ENCODE measurements at places on chromosomes 1 and 21. TPM values are rescaled to one million over a fixed set of nuclear protein-coding genes. Genes with fewer than 3 reads are reported as not detected.

Gene PLA2G2C
- not detected for total RNA-seq

DNA sequence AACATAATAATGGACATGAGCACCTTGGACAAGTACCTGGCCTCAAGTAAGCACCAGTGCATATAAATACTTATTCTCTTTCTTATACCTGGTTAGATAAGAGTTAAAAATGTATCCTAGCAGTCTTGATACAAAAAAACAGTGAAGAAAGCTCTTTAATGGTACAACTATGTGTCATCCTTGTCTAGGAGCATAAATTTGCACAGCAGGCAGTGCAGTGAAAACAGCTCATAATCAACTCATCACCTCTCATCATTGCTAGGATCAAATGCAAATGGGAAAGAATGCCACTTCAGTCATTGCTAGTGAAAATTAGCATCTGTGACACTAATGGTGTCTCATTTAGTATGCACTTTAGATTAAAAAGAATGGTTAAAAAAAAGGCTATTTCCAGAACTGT lies 7.6 kb downstream of the SAMSN1 start:
- no peak for DNase-seq

Gene DNAI4
- total RNA-seq, result 3.8 TPM

DNA sequence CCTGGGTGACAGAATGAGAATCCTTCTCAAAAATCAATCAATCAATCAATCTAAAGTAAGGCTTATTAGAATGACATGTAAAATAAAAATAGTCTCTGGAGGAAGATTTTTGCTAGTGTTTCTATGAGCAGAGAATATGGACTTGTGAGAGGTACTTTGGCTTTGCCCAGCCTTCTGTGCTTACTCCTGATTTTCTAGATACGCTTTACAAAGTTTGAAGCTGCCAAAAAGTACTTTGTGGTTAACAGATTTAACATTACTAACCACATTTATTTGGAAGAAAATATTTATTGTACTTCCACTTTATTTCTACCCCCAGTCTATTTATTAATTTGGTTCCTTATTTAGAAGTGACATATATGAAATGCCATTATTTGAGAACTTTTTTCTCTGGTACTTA lies 41.0 kb downstream of the CEP350 start:
- DNase-seq, result no peak

DNA sequence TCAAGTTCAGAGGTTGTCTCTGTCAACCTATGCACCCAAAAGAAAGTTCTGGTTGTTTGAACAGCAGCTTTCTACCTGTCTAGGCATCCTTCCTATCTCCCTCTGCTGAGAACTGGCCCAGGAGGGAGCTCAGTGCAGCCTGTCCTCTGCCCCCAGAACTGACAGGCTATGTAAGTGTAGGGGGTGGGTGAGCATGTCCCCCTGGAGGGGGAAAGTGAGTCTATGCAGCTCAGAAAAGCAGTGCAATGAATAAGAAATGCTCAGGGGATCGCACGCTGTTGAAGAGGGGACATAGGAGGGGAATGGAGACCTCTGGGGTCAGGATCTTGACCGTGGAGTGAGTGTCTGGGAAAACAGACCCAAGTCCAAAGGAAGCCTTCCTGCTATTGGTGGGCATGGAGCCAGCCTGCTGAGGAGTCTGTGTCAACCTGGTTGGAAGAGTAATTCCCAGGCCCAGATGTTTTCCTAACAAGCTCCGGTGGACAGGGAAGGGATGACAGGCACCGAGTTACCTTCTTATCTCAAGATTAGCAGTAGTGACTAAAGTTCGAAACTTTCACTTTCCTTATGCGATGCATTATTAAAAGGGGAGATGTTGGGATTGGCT lies 26.1 kb upstream of the FHAD1 start:
- DNase-seq, result no peak

DNA sequence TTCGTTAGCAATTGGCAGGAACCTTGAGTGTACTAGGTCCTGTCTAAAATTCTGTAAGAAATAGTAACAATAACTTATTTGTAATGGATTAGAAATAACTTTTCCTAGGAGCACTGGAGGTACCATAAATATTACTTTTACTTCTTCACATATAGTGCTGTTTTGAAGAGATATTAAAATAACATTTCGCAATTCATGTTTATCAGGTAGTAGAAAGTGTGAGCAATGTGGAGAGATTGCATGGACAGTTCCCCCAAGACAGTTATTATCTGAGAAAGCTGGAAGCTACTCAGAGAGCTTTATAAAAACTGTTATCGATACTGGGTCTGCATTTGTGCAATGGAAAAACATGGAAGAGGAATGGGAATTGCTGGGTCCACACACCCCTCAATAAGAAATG lies 128.5 kb upstream of the KIF26B start:
- DNase-seq, result no peak

DNA sequence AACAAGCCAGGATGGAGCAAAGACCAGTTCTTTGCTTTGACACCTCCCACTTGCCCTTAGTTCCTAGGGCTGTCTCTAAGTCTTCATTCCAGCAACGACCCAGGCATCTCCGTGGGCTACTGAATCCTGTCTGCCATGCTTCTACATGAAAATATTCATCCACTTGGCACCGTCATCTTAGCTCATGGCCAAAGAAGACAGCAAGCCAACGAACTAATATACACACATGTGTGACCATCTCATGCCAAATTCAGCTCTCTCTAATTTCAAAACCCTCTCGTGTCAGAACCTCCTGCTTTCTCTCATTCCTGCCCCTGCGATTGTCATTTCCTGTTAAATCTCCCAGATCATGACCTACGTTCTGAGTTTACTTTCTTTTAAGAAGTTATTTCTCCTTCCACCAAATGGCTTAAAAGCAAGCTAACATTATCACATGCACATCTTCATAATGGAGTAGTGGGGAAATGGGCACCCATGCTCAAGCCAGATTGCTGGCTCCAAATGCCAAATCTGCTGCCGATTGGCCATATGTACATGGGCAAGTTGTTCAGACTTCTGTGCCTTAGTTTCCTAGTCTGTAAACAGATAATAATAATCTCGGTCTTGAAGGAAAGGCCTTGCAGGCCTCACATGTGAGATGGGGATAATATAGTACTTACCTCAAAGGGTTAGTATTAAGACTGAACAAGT lies 373.4 kb downstream of the USH2A start:
- DNase-seq, result no peak

- DNase-seq, result no peak
These were observed 68.9 kb upstream of the S1PR1 start for GRCh38 chr1:101167891-101168290.

- no peak for DNase-seq
These were observed 421 bp upstream of the LCE3A start for GRCh38 chr1:152623203-152623844.

- peak; percentile 82 for DNase-seq
These were observed 146.2 kb upstream of the GORAB start for GRCh38 chr1:170385750-170386149.

DNA sequence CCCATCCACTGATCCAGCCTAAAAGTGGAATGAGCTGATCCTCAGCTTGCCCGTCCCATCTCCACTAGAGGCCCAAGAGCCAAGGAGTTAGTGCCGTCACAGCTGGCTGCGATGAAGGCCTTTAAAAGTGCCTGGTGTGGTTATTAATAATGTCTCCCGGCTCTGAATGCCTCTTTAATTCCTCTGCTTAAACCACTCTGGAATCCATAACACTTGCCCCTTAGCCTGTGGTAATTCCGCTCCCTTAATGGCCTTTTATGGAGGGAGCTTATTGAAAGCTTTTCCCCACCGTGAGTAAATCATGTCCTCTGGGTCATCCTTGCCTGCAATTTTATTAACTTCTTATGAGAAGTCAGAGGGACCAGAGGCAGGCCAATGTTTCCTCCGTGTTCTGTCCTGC lies 55.4 kb downstream of the UBIAD1 start:
- DNase-seq, result no peak

GRCh38 chr1:58726581-58726980 lies 26.7 kb upstream of the MYSM1 start:
- no peak for DNase-seq

Gene CASZ1
- total RNA-seq, result 210 TPM

GRCh38 chr1:101178688-101179491 lies 57.9 kb upstream of the S1PR1 start:
- DNase-seq, result no peak

DNA sequence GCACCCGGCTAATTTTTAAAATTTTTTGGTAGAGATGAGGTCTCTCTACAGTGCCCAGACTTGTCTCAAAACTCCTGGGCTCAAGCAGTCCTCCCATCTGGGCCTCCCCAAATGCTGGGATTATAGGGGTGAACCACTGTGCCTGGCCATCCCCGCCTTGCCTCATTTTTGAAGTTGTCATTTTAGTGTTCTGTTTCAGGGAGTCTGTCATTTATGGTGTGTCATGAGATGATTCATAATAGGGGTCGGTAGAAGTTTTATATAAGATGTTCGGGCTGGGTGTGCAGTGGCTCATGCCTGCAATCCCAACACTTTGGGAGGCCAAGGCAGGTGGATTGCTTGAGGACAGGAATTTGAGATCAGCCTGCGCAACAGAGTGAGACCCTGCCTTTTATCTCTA lies 8.5 kb downstream of the PRCC start:
- no peak for DNase-seq

DNA sequence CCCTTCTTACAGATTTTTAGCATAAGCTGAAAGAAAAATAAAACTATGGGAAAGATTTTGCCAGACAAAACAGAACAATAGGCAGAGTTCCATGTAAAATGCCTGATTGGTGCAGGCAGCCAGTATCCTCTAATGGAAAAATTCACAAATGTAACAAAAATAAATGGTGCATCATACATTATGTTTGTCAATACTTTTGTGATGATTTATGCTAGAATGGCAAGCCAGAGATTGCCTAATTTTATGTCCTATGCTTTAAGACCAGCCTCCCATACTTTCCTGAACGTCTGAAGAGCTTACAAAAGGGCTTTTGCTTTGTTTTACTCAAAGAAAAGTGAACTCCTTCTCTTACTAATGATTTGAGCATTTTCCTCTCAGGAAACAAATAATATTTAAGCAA lies 81.5 kb upstream of the KCNJ15 start:
- DNase-seq, result no peak

- DNase-seq, result no peak
These were observed 62.7 kb upstream of the ABCD3 start for GRCh38 chr1:94355485-94355980.

GRCh38 chr1:87024936-87025540 lies 110.6 kb downstream of the HS2ST1 start:
- DNase-seq, result no peak

Gene LYPD8
- total RNA-seq, result not detected

Gene AMIGO1
- 5.7 TPM for total RNA-seq

- DNase-seq, result no peak
These were observed 53.2 kb upstream of the LYST start for GRCh38 chr1:235919833-235920441.

- DNase-seq, result no peak
These were observed 13.2 kb upstream of the CDC7 start for GRCh38 chr1:91487469-91487868.

GRCh38 chr1:108502138-108502537 lies 52.0 kb downstream of the NBPF6 start:
- DNase-seq, result no peak

Gene IQCC
- 3.4 TPM for total RNA-seq

- no peak for DNase-seq
These were observed 19.0 kb downstream of the MAPKAPK2 start for GRCh38 chr1:206703661-206704060.

GRCh38 chr1:3939242-3940080 lies 39.4 kb upstream of the C1orf174 start:
- no peak for DNase-seq

GRCh38 chr1:59143811-59144210 lies 153.1 kb upstream of the FGGY start:
- DNase-seq, result no peak

GRCh38 chr1:150627826-150628410 lies 1.5 kb downstream of the ENSA start:
- DNase-seq, result no peak

DNA sequence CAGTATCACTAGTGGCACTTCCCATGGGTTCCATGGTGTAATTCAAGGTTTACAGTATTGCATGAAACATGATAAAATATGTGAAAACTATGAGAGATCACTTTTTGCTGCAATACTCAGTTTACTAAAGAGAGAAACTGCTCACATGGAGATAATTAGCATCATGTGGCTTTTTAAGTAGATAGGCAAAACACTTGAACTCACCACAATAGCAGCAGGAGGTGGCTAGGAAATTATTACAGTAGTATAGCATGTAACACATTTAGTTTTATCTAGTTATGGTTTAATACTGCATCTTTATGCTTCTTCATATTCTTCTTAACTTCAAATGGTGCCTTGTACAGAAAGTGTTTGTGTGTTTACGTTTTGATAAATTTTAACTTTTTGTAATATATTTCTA lies 698.5 kb upstream of the BRINP3 start:
- DNase-seq, result no peak

- DNase-seq, result no peak
These were observed 14.1 kb upstream of the TTC34 start for GRCh38 chr1:2815551-2815950.

DNA sequence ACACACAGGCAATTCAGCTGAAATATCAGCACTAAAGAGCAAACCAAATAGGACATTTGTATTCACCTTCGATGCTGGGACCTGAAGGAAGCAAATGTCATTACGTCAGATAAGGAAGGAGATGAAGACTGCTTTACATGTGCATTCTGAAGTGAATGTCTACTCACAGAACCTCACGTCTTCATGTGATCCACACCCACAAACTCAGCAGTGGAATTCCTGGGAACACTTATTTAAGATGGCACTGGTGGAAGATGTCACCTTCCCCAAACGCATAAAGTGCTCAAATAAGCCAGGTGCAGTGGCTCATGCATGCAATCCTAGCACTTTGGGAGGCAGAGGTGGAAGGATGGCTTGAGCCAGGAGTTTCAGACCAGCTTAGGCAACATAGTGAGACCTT lies 11.4 kb downstream of the PGBD5 start:
- no peak for DNase-seq

Gene S100A2
- total RNA-seq, result 97.7 TPM

- no peak for DNase-seq
These were observed 21.3 kb upstream of the NPHP4 start for GRCh38 chr1:6013491-6013890.

DNA sequence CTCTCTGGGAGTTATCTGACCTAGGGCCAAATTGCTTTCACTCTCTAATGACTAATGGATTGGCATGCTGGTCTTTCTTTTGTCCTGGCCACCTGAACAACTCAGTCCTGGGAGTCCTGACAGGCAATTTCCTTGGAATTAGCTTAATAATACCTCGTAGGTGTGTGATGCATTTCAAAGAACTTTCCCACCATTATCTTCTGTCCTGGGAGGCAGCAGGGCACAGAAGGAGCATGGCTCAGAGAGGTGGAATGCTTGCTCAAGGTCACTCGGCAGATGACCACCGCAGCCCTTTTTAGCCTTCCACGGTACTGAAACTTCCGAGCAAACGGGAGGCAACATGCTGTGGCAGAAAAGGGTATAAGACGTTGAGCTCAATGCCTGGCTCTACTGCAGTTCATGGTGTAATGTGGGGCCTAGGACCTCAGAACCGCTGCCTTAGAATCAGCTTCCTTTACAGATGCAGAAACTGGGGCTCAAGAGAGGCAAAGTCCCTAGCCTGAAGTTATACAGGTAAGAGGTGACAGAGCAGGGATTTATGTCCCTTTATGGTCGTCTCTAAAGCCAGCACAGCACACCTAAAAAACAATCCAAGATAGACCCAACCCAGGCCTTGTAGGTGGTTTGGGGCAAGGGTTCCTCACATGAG lies 3.2 kb downstream of the ID3 start:
- DNase-seq, result no peak

Gene IL19
- not detected for total RNA-seq

Gene KCNA3
- total RNA-seq, result 0.32 TPM
